ENCODE measurements at places on chromosomes 2 and 18.

DNA sequence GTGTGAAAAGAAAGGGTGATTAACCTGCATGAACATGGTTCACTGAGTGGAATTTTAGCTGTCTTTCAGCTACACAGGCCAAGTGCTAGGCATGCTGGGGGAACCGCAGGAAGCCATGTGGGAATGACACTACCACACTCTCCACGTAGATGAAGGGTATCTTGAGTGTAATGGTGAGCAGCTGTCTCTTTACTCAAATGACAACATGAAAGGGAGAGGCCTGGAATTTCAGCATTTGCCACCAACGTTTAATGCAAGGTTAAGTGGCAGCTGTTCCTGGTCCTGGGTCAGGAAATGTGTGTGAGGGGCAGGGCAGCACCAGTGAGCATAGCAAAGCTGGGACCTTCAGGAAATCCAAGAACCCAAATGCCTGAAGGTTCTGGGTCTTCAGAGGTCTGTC is 588.4 kb downstream of the SLC4A3 start:
- no peak for DNase-seq

DNA sequence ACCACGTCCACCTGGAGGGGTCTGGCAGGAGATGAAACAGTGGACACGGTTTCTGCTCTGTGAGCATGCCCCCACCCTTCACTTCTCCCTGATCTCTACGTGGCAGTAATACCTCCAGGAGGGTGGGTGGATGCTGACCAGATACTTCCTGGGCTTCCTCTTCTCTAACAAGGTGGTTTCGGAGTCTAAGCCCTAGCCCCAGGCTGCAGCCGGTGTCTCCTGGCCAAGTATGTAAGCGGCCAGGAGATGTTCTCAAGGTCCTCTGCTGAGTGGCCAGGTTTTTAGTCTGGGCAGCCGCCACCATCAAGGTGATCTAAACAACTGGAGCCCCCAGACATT is 101.8 kb upstream of the ASB18 start:
- DNase-seq: no peak

- DNase-seq: no peak
Measured at GRCh38 chr2:74464406-74464805, 776 bp downstream of the MOGS start.

DNA sequence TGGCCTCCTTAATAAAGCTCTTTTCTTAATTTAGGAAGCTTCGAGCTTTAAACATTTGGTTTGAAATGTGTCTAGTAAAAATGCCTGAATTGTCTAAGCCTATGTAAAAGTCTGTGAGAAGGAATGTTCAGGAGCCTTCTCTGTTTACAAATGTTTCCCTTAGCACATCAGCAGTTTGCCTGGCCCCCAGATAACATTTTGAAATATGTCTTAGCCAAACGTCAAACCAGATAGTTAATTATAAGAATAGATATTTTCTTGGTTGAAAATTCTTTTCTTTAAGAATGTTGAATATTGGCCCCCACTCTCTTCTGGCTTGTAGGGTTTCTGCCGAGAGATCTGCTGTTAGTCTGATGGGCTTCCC is 498.6 kb downstream of the CCDC85A start:
- no peak for DNase-seq

- no peak for DNase-seq
Measured at GRCh38 chr2:134218930-134219658, 34.8 kb upstream of the MGAT5 start.

GRCh38 chr18:63850020-63850419 is 37.5 kb upstream of the SERPINB2 start:
- peak; percentile 22 for DNase-seq

GRCh38 chr18:11849841-11850634 is 1.2 kb upstream of the CHMP1B start:
- peak; percentile 30 for DNase-seq

- no peak for DNase-seq
Measured at GRCh38 chr2:86631846-86632485, 8.3 kb upstream of the RNF103 start.

GRCh38 chr18:29160170-29160569 is 983.2 kb upstream of the CDH2 start:
- no peak for DNase-seq

- no peak for DNase-seq
Measured at GRCh38 chr2:72926368-72926767, 9.0 kb downstream of the EMX1 start.

GRCh38 chr2:181586569-181587081 is 70.3 kb downstream of the CERKL start:
- DNase-seq: no peak

DNA sequence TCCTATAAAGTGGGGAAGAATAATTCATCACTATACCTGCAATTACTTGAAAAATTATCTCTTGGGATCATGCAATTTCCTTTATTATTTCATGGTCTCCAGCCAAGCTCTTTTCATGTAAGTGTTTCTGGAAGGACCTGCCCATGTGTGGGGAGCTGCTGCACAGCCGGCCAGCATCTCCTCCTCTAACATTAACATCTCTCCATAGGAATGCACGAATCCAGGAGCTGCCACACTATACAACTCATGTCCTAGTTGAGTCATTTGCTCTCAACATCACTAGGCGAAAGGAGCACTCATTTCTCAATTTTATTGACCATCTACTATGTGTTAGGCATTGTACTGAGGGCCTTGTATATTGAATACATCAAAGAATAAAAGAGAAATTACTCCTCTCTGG is 144.3 kb upstream of the ERBB4 start:
- DNase-seq: no peak

DNA sequence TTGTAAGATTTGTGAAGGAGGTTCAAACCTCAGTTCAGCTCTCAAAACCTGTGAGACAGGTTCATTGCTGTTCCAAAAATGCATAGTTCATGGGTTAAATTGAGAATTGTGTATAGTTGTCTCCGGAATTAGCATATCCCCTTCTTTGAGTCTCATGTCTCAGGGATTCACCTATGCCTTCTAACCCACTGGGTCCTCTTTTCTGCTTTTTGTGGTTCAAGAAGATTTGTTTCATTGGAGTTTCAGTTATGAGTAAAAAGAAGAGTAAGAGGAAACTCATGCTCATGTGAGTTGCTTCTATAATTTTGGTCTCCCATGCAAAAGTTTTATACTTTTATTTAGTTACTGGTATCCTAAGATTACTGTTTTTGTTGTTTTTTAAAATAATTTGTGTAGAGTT is 1219.8 kb upstream of the ZEB2 start:
- peak; percentile 11 for DNase-seq

DNA sequence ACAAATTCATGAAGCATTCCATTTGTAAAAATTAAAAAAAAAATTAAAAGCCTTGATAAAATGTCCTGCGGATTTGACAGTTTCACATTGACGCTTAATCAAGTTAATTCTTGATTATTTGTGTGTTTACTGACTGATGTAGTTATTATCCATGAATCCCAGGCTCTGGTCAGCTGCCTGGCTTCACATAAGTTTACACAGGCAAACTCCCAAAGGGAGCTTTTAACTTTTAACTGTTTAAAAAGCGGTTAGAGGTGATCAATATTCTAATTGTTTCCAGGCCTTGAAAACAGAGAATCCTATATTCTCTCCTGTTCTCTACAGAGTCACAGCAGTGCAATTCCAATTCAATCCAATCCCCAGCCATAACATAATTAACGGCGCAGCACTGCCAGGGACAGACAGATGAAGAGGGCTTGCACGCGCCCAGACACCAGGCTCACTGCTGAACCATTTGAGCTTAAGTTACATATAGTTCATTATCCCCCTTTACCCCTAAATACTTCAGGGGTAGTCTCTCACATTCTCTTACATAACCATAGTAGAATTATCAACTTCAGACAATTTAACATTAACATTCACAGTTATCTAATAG is 47.5 kb downstream of the ATP8B1 start:
- no peak for DNase-seq

DNA sequence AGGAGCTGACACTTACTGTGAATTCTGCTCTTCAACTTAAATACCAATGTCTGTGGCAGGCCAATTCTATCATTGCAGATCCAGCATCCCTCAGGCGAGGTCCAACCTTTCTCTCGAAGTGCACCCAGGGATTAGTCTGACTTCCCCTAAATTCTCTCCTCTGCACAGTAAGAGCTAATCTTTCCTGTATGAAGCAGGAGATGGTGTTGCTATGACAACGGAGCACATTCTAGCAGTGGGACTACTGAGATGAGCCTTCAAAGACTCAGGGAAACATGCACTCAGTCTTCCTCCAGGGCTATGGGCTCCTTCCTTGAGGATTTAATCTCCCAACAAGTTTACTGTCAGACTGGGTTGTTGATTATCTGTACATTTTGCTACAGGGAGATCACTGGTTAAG is 176.3 kb downstream of the NOL4 start:
- DNase-seq: no peak

DNA sequence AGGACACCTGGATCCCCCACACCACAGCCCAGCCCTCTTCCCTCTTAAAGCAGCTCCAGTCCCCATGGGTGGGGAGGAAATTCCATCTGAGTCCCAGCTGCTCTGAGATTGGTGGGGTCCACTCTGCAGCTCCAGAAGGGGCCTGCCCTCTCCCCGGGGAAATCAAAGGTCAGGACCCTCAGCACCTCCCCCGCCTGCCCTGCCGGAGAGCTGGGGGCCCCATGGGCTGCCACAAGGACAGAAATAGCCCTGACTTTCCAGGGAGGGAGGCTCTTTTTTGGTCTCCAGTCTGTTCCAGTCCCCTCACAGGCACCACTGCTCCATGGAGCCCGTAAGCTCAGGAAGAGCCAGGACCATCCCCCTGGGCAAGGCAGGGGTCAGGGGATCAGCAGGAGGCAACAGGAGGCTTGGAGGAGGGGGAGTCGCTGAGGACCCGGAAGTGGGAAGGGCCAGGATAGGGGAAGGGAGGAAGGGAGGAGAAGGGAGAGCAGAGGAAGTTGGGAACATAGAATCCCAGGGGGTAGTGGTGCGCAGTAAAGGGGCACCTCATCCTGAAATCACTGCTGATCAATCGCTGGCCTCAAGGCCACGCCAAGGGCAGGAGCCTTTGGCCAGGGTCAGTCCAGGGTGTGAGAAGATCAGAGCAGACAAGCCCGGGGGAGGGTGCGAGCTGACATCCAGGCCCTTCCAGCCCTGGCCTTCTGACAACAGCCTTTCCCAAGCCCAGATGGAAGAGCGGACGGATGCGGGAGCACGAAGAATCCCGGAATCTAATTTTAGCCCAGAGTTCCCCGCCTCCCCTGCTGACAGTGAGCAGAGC is 7.6 kb downstream of the ADRA2B start:
- DNase-seq: no peak

DNA sequence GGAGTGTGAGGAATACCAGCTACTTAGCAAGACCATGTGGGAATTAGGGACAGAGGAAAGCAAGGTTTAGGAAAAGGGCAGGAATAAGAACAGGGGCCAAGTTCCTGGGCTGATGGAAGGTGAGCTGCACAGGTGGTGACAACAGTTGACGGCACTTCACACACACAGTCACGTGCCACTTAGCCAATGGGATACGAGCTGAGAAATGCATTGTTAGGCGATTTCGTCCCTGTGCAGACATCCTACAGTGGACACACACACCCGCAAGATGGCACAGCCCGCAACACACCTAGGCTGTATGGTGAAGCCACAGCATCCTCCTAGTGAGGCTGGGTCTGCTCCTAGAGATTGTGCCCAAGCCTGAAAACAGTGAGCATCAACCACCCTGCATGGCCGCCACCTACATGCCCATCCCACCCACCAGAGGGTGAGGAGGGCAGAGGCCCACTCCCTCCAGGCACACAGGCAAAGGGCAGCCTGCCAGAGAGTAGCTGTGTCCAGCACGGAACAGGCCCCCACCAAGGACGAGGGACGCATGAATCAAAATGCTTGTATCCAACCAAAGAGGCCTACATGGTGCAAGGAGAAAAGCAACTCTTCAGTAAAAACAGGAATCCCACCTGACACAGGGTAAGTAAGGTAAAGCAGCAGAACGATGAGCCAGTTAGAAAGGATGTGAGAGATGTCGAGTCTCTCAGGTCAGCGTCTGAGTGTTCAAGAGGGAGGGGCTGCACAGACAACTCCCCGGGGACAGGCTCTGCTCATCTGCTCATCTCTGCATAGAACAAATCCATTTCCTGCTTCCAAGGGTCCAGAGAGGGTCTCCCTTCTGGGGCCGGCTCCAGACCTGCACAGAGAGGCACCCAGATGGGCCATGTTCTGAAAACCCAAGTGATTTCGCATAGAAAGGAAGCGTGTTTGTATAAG is 51.3 kb downstream of the ZNF516 start:
- no peak for DNase-seq

- no peak for DNase-seq
Measured at GRCh38 chr2:209511637-209512036, 87.8 kb downstream of the MAP2 start.

DNA sequence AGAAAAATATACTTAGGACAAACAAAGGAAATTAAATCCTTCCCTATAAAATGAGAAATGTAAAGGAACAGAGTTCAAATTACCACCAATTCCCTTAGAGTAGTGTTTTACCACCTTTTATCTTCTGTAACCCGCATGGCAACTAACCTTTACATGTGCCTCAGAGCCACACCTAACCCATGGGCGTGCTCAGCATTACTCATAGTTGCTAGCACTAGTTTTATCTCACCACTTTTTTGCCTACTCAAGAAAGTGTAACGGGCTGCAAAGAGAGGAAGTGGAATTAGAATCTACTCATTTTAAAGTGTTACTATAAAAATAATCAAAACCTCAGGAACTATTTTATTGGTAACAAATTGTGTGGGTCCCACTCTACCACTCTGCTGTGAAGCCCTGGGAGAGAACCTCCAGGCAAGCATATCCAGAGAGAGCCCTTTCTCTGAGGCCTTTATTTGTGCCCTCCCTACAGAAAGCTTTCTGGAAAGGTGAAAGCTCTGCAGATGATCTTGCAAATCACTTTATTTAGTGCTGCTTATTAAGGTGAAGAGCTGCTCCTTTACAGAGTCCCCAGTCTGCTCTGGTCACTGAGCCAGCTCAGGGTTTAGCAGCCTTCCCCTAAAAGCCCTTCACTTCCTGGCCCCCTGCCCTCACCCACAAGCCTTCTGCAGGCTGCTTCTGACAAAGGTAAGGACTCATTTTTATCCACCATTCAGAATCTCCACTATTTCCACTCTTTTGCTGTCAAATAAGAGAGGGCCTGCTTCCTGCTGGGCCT is 98.8 kb downstream of the TRABD2A start:
- peak; percentile 64 for DNase-seq

DNA sequence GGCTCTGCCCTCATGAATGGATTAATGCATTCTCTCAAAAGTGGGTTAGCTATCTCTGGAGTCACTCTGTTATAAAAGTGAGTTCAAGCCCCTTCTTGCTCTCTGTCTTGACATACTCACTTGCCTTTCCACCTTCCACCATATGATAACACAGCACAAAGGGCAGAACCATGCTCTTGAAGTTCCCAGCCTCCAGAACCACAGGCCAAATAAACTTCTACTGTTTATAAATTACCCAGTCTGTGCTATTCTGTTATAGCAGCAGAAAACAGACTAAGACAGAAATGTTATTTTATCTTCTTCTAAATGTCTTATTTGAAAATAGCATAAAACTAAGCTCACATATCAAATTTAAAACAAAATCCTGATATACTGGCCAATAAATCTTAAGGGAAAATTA is 15.0 kb downstream of the RAB1A start:
- no peak for DNase-seq

DNA sequence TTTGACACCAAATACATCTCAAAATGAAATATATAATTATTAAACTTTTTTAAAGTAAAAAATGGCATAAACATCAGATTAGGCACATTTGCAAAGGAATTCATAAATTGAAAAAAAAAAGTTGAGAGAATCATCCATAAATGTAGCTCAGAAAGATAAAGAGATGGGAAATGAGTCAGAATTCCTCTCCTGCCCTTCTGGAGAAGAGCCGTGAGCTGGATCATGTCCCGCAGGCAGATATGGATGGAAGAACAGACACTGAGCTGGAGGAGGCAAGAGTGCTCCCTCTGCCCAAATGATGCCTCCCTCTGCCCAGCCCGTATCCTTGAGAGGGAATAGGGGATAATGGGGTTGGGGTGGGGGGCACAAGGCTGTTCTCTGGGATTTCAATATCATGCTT is 190.9 kb downstream of the TFCP2L1 start:
- DNase-seq: no peak
